ENCODE measurements at places on chromosomes 1 and 21. TPM values are rescaled to one million over a fixed set of nuclear protein-coding genes. Genes with fewer than 3 reads are reported as not detected.

- DNase-seq, result no peak
These were observed 11.8 kb downstream of the NOS1AP start for GRCh38 chr1:162081316-162081715.

The SLFNL1 gene
- total RNA-seq, result 0.18 TPM

The OR2L3 gene
- not detected for total RNA-seq

- DNase-seq, result no peak
These were observed 91.2 kb downstream of the USH2A start for GRCh38 chr1:216332003-216332402.

- no peak for DNase-seq
These were observed 263.7 kb downstream of the OMA1 start for GRCh38 chr1:58282623-58283387.

DNA sequence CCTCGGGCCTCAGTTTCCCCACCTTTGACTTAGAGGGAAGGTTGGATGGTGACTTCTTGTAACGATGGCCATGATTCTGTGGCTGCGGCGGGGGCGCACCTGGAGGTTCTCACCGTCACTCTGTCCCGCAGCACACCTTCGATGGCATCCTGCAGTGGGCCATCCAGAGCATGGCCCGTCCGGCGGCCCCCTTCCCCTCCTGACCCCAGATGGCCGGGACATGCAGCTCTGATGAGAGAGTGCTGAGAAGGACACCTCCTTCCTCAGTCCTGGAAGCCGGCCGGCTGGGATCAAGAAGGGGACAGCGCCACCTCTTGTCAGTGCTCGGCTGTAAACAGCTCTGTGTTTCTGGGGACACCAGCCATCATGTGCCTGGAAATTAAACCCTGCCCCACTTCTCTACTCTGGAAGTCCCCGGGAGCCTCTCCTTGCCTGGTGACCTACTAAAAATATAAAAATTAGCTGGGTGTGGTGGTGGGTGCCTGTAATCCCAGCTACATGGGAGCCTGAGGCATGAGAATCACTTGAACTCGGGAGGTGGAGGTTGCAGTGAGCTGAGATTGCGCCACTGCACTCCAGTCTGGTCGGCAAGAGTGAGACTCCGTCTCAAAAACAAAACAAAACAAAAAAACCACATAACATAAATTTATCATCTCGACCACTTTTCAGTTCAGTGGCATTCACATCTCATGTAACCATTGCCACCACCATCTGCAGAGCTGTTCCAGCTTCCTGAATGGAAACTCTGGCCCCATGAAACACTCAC, 2.1 kb upstream of the PFKL start:
- peak; percentile 31 for DNase-seq

Data from glomerular endothelial cell (primary cell).